ENCODE measurements at places on chromosomes 6 and 20. TPM values are rescaled to one million over a fixed set of nuclear protein-coding genes. Genes with fewer than 3 reads are reported as not detected.

The AK9 gene
- 10.9 TPM for total RNA-seq

The ZNF391 gene
- total RNA-seq: 5.4 TPM

The ZBTB46 gene
- total RNA-seq: 24.0 TPM

The PLCB1 gene
- total RNA-seq: 107 TPM

The EYA4 gene
- total RNA-seq: 5.0 TPM

DNA sequence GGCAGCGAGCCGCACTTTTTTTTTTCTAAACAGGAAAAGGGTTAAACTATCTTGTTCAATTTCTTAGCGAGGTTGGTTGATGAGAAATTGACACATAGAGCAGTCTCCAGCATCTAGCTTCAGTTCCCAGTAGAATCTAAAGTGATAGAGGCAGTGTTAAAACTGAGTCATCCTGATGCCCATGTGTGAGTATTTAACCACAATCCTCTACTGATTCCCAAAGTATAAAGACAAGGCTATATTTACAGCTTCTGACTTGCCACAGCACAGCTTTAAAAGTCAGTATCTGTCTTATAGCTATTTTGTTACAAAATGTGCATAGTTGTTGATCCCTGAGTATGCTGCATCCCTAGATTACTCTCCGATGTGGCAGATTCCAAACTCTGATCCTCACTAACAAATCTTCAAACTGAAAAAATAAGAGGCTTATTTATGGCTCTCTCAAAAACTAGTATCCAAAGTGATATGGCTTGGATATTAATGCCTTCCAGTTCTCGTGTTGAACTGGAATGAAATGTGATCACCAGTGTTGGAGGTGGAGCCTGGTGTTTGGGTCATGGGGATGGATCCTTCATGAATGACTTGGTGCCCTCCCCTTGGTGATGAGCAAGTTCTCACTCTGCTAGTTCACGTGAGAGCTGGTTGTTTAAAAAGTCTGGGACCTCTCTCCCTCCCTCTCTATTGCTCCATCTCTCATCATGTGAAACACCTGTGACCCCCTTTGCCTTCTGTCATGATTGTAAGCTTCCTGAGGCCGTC, 13.1 kb upstream of the POPDC3 start:
- H3K27me3 ChIP-seq: no peaks in the 10 kb centered on the region
- no peak overlapping the region for H3K4me3 ChIP-seq
- H3K36me3 ChIP-seq: no peaks in the 10 kb centered on the region
- no peaks in the 10 kb centered on the region for H3K4me1 ChIP-seq
- no peak overlapping the region for H3K27ac ChIP-seq
- no peak for DNase-seq

GRCh38 chr6:169160091-169160854, 93.4 kb downstream of the THBS2 start:
- H3K4me1 ChIP-seq: no peaks in the 10 kb centered on the region
- no peaks in the 10 kb centered on the region for H3K27me3 ChIP-seq
- peak; percentile 67 for DNase-seq
- no peak overlapping the region for H3K27ac ChIP-seq

DNA sequence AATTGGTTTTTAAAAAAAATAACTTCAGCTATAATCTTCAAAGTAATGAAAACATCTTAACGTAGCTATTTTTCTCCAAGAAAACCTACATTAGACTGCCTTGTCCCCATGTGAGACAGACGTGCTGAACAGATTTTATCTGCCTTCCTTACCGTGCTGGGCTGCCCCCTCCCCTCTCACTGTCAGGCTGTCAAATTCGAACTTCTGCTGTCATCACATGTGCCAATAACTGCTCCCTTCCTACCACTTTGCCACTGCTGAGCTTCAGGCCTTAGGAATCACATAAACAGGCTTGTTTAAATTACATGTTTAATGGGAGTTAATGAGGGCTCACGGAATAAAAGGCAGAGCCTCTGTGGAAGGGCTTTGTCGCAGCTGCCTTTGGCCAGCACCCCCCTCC, 77.0 kb upstream of the NHSL1 start:
- no peaks in the 10 kb centered on the region for H3K36me3 ChIP-seq
- no peaks in the 10 kb centered on the region for H3K27me3 ChIP-seq
- no peaks in the 10 kb centered on the region for H3K4me1 ChIP-seq

DNA sequence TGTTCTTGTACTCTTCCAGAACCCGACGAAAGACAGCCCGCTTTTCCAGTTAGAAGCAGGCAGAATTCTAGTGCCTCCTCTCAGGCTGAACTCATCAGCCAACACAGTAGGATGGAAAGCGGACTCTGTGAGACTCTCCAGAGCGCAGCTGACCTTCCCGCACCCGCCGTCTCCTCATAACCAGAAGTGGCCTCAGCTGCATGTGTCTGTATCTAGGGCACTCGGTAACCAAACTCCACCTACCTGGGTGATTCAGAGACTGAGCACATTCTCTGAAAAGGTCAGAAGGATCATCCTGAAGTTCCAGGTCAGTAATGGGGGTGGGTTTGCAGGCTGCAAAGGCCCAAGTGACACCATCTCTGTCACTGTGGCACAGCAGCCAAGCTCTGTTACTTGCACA, 66.7 kb upstream of the NFATC2 start:
- no peak overlapping the region for H3K4me3 ChIP-seq
- H3K4me1 ChIP-seq: no peaks in the 10 kb centered on the region
- no peak for DNase-seq
- H3K36me3 ChIP-seq: peaks cover 2% of the 10 kb centered on the region
- H3K27ac ChIP-seq: no peak overlapping the region
